ENCODE measurements at places on chromosomes 1 and 21.

DNA sequence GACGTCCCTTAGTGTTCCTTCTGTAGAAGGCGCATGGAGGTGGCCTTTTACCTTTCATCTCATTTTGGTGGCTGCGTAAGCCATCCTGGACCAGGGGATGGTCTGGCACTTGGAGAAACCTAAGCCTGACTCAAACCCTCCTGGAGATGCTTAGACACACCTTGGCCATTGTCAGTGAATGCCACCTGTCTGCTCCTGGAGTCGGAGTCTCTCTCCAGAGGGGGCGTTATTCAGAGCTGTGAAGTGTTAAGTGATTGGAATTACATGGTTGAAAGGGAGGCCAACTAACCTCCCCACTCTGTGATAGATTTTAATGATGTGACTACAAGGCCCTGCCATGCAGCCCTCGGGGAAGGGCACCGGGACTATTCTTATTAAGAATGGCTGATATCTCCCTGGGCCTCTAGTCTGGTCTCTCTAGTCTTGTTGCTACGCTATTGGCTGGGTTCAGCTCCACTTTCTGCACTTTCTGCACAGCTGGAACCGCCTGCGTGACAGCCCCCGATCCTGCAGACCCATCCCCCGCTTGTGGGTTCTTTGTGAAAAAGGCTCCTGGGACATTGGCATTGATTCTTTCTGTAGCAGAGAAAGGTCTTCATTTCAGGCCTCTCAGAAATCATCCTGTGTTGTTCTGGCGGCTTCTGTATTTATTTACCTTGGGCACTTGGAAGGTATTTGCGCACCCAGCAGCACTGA is 4.2 kb downstream of the RASSF5 start:
- DNase-seq: no peak

DNA sequence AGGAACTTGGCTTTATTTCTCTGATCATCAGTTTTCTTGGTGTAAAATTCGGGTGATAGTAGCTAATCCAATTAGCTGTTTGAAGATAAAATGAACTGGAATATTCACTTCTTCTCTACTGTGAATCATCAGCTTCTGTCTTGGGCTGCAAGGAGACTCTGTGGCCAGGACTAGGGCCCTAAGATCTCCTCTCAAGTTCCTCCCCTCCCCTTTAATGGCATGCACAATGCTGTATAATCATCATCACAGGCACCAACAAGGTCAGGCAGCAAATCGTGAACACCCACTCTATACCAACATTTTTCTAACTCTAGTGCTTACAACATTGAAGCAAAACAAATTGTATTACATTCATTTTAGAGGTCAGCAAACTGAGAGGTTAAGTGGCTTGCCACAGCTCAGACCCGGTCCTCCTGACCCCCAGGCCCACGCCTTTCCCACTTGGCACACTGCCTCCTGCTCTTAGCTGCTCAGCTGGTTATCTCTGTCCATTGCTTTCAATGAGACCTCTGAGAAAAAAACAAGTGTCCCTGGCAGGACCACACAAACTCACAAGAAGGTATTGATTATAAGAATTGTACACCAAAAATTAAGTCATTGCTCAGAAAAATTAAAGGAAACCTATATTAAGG is 31.8 kb downstream of the LRRC52 start:
- no peak for DNase-seq

GRCh38 chr1:165823552-165824268 is 3.7 kb upstream of the UCK2 start:
- no peak for DNase-seq

GRCh38 chr1:232398823-232399222 is 231.1 kb downstream of the SIPA1L2 start:
- DNase-seq: no peak

- no peak for DNase-seq
Observed at GRCh38 chr21:41160036-41160435, 7.9 kb upstream of the BACE2 start.

DNA sequence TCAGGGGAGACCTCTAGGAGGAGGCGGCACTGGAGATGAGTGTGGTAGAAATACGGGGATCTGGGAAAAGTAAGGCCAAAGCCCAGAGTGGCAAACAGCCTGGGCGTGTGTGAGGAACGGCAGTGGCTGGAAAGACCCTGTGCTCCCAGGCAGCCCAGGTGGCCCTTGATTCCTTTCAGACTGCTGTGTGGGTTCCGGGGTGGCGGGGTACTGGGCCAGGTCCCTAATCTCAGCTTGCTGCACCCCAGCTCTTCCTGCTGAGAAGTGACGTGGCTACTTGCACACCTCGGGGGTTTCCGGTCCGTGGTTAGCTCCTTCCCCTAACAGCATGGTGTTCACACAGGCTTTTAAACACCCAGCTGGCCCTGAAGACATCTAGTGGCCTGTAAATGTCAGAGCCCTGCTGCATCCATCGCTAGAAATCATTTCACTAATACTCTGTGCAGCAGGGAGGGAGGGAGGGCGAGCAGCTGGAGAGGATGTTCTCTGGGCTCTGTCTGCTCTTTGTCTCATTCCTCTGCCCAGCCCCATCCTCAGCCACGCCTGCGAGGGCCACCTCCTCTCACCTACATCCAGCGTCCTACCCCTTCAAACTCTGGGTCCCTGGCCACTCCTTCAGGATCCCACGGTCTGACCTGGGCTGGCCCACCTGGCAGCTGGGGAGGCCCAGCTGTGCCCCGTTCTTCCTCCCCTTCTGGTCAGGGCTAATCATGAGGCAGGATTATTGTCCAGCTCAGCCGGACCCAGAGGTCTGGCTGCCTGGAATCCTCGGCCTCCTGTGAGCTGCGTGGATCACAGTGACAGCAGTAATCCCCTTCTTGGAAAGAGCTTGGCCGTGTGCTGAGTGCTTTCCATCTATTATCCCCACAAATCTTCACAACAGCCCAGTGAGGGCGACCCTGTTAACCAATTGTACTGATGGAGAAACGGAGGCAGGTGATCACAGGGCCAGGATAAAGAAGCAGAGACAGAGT is 7.2 kb downstream of the ZDHHC18 start:
- peak; percentile 75 for DNase-seq

DNA sequence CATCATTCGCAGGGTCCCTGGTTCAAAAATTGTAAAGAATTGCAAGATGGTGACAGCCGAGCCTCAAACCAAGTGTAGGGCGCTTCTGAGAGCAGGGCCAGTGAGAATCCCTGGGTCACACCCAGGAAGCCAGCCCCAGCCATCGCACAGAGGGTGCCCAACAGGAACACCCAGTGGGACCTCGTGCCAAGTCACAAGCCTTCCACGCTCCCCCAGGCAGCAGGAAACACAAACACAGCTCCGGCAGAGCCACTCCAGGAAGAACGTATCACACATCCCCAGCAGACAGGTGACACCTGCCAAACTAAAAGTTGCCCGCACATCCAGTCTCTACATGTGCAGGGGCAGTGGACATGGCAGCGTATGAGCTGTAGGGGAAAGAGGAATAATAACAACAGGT is 20.2 kb downstream of the DHRS3 start:
- no peak for DNase-seq

DNA sequence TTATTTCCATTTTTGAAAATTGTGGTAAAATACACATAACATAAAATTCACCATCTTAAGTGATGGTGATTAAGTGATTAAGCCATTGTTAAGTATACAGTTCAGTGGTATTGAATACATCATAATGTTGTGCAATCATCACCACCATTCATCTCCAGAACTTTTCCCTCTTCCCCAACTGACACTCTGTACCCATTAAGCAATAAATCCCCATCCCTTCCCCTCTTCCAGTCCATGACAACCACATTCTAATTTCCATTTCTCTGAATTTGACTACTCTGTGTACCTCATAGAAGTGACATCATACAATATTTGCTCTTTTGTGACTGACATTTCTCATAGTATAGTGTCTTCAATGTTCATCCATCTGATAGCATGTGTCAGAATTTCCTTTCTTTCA is 124.8 kb downstream of the DISC1 start:
- DNase-seq: no peak

- DNase-seq: peak; percentile 36
Observed at GRCh38 chr1:1628754-1629429, 3.1 kb upstream of the MMP23B start.

DNA sequence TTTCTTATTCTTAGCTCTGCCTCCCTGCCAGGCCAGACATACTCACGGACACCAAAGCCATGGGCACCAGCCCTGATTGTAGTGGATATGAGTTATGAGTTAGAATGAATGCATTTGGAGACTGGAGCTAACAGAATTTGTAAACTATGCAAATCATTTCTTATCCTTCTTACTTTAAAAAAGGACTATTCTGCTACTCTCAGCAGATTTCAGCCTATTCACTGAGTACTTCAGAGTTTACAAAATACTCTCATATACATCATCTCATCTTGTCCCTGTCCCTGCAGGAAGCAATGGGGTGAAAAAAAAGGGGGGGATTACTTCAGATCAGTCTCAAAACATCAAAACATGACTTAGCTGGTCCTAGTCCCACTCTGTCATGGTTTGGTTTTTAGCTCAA is 541.4 kb upstream of the PLXNA2 start:
- DNase-seq: no peak

DNA sequence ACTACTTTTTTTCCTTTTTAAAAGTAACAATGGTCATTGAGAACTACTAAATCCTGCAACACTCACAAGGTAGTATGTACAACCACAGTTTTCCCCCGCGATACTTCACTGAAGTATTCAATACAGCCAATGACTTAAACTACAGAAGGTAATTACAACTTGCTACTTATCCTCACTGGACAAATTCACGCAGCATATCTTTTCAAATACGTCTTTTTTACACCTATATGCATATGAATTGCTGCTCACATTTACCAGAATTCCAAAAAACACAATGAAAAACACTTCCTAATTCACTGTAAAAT is 12.4 kb downstream of the NRIP1 start:
- no peak for DNase-seq

GRCh38 chr1:236417336-236417735 is 23.2 kb downstream of the EDARADD start:
- no peak for DNase-seq

DNA sequence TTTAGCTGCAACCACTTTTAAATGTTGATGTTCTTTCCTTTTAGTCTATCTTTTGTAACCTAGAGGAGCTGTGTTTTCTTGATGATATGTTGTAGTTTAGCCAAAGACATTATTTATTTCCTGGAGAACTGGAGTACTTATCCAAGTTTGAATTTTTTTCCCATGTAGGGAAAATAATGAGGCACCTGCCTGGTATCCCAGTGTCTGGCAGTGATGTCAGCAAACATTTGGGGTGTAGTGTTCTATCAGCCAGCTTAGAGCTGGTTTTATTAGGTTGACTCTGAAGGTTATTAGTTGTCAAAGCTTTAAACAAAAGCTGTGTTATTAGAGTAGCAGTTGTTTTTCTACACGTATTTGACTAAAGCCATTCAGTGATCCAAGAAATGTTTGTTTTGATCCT is 3.2 kb downstream of the CTPS1 start:
- DNase-seq: no peak

DNA sequence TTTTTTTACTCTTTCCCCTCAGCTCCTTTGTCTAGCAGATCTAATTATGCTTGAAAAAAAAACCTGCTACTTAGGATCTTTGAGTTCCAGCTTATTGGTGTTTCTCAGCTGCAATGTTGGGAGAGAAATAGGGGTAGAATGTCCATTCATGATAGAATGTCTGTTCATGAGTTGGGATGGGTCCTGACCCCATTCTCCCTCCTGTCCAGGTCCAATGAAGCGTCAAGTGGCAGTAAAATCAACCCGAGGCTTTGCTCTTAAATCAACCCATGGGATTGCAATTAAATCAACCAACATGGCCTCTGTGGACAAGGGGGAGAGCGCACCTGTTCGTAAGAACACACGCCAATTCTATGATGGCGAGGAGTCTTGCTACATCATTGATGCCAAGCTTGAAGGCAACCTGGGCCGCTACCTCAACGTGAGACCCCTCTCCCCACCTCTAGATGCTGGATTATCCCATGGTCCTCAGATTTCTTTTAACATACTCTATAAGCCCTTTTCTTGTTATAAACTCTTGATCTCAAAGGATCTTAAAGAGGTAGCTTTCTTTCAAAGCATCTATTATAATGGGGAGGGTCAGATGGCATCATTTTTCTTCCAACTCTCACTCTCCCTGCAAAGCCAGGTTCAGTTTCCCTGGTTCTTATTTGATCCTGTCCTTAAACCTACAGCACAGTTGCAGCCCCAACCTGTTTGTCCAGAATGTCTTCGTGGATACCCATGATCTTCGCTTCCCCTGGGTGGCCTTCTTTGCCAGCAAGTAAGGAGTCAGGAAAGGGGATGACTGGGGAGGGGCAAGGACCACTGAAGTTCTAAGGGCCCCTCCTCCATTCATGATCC is 11.1 kb downstream of the CERS2 start:
- DNase-seq: no peak

DNA sequence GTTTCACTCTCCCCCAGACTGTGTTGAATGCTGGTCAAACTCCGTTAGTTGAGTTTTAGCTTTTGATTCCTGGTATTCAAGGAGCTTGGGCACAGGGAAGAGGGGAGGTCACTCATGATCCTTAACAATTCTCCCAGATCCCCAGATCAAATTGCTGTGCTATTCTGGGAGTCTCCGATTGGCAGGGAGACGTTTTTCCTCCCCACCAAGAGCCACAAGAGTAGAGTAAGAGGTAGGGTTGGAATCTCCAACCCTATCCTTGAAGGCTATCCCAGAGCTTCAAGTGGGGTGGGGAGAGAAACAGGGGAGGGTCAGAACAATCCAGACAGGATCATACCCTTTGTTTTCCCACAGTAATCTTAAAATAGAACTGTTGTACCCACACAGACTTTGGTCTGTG is 576 bp upstream of the TPM3 start:
- DNase-seq: no peak

- no peak for DNase-seq
Observed at GRCh38 chr1:90715309-90715708, 1.8 kb downstream of the BARHL2 start.

DNA sequence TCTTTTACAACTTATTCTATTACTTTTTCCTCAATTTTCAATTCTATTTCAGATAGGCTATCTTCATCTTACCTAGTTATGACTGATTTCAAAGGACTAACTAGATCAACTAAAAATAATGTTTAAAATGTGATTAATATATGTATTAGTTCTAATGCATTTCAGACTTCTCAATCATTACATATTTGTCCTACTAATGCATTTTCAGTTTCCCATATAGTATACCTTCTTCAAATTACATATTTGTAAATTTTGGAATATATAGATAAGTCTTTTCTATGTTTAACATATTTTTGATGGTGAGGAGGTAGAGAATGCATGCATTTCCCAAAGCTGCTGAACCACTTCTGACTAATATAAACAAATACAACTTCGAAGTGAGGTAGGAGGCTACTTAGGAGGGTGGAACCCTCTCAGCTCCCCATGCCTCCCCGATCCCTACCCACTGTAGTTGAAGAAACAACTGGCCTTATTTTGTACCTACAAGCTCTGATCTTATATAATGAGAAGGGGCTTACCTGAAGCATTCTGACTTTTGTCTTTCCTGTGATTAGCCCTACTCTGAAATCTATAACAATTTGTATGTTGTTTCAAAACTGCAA is 1.7 kb downstream of the TRMT1L start:
- no peak for DNase-seq

- no peak for DNase-seq
Observed at GRCh38 chr1:231467986-231468385, 45.9 kb upstream of the EGLN1 start.

- DNase-seq: no peak
Observed at GRCh38 chr21:33373451-33373850, 29.8 kb upstream of the IFNGR2 start.
